Spinal cord (tissue), 10 donors: ENCODE measurements at places on chromosomes 12 and 14.

- no peak for DNase-seq
Observed at GRCh38 chr14:47223656-47224055, 451.7 kb downstream of the MDGA2 start.

- no peak for DNase-seq
Observed at GRCh38 chr12:30877105-30877875, 49.3 kb upstream of the TSPAN11 start.

GRCh38 chr12:113325916-113326315 lies 9.0 kb downstream of the SLC8B1 start:
- no peak for DNase-seq

DNA sequence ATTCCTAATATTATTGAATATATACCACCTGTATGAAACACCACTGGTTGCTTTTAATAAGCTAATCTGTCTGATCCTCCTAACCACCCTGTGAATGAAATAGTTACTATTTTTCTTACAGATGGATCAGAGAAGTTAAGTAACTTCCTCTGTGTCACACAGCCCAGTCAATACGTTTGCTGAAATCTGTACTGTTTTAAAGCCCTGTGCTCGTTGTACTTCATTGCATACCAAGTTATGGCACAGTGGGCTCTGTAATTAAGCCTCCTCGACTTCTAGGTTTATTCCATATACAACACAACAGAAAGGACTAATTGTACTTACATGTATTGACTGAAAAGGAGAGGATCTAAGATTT lies 137.9 kb downstream of the TPH2 start:
- no peak for DNase-seq

GRCh38 chr14:71521238-71522135 lies 410.7 kb upstream of the RGS6 start:
- no peak for DNase-seq

GRCh38 chr12:131409211-131409610 lies 301.7 kb upstream of the SFSWAP start:
- DNase-seq: no peak

DNA sequence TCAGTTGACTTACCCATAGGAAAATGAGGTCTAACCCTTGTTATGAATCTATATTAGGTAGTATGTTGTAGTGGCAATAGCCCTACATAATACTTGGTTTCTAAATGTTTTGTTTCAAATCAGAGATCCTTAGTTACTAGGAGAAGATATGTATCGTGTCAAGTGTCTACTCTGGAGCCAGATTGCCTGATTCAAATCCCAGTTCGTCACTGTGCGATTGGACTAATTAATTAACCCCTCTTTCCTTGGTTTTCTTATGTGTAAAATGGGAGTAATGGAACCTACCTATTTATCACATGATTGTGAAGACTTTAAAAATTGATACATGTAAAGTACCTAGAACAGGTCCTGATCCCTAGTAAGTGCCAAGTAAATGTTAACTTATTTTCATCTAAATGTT lies 1.4 kb downstream of the LETMD1 start:
- no peak for DNase-seq

DNA sequence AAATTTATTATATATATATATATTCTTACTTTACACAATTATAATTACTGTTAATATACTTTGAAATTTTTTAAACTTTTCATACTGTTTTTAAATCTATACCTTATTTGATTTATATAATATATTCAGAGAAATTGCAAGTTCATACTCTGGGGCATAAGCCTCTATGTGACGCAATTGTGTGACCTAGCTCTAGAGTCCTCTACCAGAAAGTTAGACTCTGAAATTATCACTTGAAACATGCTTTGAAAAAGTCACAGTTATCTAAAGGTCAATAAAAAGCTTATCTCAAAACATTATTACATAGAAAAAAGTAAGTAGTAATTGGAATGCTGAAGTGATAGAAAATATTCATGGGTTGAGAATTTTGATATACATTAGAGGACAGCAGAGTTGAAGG lies 93.8 kb downstream of the LIN7A start:
- DNase-seq: no peak

- DNase-seq: no peak
Observed at GRCh38 chr12:94092516-94093241, 55.7 kb upstream of the PLXNC1 start.

GRCh38 chr14:65169351-65169750 lies 67.0 kb upstream of the MAX start:
- no peak for DNase-seq

DNA sequence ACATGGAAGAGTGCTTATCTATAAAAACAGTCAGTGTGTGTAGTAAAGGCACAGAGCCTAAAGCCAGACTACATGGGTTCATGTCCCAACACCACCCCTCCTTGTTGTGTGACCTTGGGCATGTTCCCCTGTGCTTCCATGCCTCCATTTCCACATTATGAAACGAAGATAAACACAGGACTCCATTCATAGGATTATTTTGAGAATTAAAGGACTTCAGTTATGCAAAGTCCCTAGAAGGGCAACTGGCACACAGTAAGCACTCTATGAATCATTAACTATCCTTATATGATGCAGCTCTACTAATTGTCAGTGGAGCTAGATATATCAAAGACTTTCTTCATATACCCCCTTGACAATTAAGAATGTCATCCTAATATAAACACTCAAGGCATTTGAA lies 17.8 kb downstream of the IFNG-AS1 start:
- DNase-seq: no peak

DNA sequence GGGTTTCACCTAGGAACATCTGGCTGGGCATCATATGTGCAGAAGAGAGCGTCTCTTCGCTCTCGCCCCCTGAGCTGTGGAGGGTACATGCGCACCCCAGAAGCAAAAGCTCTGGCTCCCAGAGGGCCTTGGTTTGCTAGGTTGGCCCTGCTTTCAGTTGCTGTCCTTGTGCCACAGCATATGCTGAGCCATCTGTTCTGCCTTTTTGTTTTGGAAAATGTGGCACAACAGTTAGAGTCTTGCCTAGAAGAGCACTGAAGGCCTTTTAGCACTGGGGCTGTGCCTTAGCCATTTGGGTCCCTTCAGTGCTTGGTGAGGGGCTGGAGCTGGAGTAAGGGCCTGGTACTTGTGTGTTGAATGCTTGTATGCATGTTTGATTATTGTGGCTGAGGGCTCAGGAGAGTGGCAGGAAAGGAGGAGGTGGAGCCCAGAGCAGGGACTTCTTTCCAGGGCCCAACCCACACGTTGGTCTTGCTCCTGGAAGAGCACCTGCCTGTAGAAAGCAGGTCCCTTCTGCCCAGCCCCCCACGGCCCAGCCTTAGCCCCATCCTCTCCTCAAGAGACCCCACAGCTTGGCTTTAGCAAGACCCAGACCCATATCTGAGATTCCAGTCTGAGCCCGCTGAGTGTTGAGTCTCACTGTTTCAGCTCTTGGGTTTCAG lies 113.7 kb downstream of the SLC25A47 start:
- no peak for DNase-seq

- DNase-seq: no peak
Observed at GRCh38 chr12:55676707-55677106, 31.0 kb downstream of the ITGA7 start.

DNA sequence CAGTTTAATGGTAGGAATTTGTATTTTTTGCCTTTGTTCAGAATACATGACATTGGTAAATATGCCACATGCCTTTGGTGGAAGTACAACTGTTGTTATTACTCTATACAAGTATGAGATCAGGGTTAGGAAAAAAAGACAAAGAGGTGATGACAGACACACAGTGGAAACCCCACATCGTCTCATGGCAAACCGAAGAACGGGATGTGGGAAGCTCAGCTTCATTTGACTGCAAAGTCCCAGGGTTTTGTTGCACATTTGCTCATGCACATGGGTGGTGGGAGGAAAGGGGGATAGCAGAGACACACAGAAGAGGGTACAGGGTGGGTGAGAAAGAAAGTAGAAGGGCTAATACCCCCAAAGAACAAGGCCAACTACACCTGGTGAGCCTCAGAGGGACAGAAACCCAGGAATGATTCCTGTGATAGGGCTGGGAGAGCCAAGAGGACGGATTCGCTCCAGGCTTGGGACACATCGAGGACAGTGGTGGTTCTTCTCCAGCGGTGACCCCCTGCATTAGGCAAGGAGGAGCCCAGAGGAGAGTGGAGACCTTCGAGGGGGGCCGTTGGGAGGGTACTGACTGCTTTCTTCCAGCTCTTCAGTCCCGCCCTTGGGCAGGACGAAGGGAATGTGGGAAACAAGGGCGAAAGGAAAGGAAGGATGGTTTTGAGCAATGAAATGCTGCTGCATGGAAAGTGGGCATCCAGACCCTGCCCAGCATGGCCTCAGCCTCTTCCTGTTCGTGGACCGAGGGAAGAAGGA lies 8.1 kb downstream of the VAMP1 start:
- DNase-seq: no peak

DNA sequence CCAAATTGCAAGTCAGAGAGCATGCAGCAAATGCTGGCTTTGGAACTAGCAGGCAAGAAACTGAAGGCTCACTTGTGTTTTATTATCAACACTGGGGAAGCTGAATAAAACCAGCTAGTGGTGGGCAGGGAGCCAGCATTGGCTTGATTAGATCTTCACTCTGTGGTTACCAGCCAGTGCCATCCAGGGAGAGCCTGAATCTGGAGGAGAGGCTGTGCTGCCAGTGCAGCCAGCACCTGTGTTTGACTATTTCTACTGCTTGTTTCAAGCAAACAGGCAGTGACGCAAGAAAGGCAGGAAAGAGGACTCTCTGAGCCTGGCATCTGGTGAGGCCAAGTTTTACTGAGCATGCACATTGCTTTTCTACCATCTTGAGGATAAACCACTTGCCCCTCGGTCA lies 247.0 kb downstream of the PHLDA1 start:
- DNase-seq: no peak

- DNase-seq: no peak
Observed at GRCh38 chr12:95257541-95257940, 39.9 kb downstream of the VEZT start.

DNA sequence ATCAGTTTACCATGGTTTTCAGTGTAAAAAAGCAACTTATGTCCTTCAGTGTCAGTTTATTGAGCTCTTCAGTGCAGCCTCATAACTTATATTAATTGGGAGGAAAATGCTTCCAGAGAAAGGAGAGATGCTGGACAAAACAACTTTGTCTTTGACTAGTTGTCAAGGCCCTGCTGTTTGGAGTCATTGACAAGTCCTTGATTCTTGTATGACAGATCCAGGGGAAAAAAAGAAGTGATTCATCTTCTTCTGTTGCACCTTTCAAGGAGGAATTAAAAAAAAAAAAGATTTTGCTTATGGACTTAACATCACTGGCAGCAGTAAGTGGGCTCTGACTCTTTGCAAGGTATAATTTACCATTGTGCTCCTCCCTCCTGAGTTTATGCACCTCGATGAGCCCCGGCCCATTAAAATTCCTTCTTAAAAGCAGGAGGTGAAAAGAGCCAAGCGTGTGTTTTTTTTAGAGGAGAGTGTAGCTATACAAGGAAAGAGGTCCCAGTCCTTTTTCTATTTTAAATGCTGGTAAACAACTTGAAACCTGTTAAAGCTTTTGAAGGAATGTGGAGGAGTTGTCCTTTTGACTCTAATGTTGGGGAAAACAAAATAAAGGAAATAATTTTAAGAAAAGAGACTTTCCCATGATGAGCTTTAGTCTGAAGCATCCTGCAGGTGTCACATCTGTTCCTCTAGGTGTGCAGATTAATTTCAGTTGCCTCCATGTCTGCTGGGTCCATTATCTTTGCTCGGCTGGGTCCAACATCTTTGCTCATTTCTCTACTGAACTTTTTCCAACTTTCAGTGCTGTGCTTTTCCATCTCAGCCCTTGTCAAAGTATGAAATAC lies 431.6 kb downstream of the RAD51B start:
- DNase-seq: no peak

DNA sequence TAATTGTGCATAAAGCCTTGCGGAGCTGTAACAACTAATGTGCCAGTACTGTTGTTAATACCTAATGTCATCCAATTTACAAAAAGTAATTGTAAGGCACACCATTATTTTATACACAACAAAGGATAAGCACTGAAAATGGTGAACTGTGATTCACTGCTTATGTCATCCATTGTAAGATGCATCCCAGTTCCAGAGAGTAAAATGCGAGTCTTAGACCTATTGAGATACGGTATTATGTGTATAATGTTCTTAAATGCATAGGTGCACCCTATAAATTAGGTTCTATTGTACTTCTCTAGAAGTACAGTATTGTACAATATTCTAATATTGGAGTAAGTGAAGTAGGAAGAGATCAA lies 406 bp downstream of the PARP2 start:
- no peak for DNase-seq

- DNase-seq: no peak
Observed at GRCh38 chr12:53145383-53146260, 34.9 kb upstream of the ZNF740 start.

- no peak for DNase-seq
Observed at GRCh38 chr14:34169561-34169960, 218.7 kb upstream of the EGLN3 start.

GRCh38 chr12:113996026-113996425 lies 29.9 kb upstream of the RBM19 start:
- no peak for DNase-seq

- no peak for DNase-seq
Observed at GRCh38 chr12:93902736-93903562, 225.8 kb downstream of the CRADD start.

- DNase-seq: no peak
Observed at GRCh38 chr12:10354502-10354901, 35.3 kb downstream of the KLRK1 start.

- DNase-seq: no peak
Observed at GRCh38 chr12:32010631-32011336, 51.6 kb downstream of the RESF1 start.

GRCh38 chr14:76883447-76883846 lies 57.2 kb downstream of the LRRC74A start:
- DNase-seq: no peak

- DNase-seq: no peak
Observed at GRCh38 chr14:33393895-33394368, 455.3 kb downstream of the NPAS3 start.

GRCh38 chr12:50006280-50006679 lies 19.0 kb downstream of the RACGAP1 start:
- DNase-seq: no peak

- no peak for DNase-seq
Observed at GRCh38 chr14:94388384-94389103, at the start of gene SERPINA1. Gene SERPINA1 (minus strand): TSS chr14:94388602. CDS start chr14:94383237, 5,365 bp downstream.

DNA sequence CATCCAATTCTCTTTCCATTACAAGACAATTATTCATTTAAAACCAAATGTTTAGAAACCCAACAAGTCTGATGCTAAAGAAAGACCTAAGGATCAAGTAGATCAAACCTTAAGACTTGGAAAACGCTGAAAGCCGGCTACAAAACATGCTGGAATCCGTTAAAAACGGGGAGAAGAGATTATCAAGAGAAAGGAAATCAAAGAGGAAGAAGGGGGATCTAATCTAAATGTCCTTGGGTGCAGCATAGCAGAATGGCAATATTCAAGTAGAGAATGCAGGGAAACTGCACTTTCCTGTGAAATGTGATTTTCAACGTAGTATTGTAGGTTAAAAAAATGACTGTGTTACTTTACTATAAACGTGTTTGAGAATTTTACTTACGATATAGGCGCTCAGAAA lies 1.3 kb downstream of the PPP1R13B start:
- peak; percentile 12 for DNase-seq

- no peak for DNase-seq
Observed at GRCh38 chr12:53506881-53507602, at the start of gene NPFF. Gene NPFF (minus strand): TSS chr12:53507484. CDS start chr12:53507474, 10 bp downstream.

DNA sequence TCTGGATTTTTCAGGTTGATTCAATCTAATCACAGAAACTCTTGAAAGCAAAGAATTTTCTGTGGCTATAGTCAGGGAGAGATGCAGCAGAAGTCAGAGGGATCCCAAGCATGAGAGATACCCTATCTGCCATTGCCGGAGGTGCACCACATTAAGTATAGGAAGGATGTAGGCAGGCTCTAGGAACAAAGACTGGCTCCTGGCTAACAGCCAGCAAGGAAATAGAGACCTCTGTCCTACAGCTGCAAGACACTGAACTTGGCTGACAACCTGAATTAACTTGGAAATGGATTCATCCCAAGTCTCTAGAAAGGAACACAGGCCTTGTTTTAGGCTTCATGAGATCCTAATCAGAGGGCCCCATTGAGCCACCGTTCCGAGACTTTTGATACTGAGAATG lies 364.9 kb upstream of the FLRT2 start:
- peak; percentile 33 for DNase-seq
